ENCODE measurements at places on chromosomes 7 and 10. TPM values are rescaled to one million over a fixed set of nuclear protein-coding genes. Genes with fewer than 3 reads are reported as not detected.

DNA sequence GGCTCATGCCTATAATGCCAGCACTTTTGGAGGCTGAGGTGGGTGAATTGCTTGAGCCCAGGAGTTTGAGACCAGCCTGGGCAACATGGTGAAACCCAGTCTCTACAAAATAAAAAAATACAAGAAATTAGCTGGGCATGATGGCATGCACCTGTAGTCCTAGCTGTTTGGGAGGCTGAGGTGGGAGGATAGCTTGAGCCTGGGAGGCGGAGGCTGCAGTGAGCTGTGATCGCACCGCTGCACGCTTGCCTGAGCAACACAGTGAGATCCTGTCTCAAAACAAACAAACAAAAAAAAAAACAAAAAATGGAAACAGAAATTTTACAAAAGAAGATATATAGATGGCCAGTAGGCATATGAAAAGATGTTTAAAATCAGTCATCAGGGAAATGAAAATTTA, 57.1 kb downstream of the PTEN start:
- no peak for DNase-seq

Gene CPVL
- total RNA-seq, result 30.2 TPM

GRCh38 chr10:35079265-35079664, 10.9 kb downstream of the CUL2 start:
- no peak for DNase-seq

DNA sequence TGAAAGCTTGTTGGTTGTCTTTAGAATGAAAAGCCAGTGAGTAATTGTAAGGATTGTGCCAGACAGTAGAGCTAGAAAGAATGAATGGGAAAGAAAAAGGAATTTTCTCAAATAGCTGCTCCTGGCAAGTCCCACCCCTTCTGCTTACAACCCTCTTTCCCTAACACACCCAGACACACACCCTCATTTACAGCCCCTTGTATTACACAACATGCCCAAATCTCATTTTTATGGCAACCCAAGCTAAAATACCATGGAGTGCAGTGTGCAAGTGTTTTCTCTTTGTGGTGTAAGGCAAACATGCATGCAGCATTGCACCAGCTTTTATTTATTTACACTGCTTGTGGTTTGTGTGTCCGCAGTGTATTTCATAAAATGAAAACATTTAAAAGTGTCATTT, 1.5 kb downstream of the PRKAR2B start:
- DNase-seq, result no peak

Gene MBLAC1
- total RNA-seq, result 2.7 TPM

Gene NPFFR1
- total RNA-seq, result not detected
